ENCODE measurements at places on chromosomes 12 and 14.
A peak's percentile ranks its signal among the peaks of the same experiment; 100 is the strongest.

- no peak for DNase-seq
Observed at GRCh38 chr14:76782885-76783566, 21.8 kb downstream of the VASH1 start.

DNA sequence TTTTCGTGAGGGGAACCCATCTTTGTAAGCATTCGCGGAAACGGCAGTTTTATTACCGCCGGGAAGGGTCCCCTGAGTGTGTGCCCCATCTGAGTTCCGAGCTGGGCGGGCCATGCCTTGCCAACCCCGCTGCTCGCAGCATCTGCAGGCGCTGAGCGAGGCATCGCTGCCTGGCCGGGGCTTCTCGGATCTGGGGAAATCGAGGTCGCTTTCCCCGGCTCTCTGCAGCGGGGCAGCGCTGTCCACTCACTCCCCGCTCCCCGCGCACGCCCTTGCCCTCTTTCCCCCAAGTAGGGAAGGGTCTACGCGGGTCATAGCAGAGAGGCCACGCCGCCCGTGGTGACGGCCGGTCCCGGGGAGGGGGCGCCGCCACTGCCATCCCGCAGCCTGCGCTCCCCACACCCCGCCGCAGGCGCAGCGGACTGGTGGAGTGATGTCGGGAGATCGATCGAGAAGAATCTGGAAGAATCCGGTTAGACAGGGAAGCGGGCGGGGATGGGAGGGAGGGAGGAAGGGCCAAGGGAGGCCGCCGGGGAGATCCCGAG is 507 bp upstream of the FKBP4 start:
- no peak for DNase-seq

DNA sequence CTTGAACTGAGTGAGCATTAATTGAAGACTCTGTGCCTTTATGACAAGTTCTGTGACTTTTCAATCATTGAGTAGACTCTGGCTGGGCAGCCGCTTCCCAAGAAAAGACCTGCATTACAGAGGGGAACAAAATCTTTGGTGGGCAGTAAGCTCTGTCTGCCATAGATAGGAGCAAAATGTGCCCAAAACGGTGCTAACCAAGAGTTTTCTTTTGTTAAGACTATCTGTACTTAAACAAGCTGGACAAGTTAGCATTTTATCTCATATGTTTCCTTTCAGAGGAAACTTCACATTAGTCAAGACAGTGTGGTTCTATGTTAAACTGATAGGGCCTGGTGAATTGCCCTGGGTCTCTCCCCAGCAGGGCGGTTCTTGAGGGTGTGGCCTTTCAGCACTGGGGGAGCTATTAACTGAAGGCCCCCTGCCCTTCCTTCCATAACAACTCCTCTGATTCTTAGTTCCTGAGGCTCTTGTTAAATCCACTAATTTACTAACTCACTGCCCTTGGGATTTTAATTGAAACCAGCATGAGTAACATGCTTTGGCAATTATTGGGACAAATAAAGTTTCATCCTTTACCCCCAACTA is 219.6 kb downstream of the KTN1 start:
- DNase-seq: peak; percentile 65

- DNase-seq: no peak
Observed at GRCh38 chr14:80809663-80810062, 131.9 kb downstream of the CEP128 start.

GRCh38 chr14:104361101-104361591 is 218.4 kb upstream of the C14orf180 start:
- DNase-seq: no peak

DNA sequence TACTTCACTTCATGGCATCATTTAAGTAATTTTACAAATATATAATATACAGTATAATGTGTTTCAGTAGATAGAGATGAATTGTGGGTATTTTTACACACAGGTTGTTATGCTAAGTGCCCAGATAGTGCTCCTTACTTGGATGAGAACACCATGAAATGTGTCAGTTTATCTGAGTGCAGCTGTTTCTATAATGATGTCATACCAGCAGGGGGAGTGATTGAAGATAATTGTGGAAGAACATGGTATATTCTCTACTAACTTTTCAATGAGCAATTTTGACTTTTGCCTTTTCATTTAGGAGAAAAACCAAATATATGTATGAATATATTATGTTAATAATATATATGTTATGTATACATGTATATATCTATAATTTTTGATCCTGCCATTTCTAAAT is 221.6 kb downstream of the LRRK2 start:
- DNase-seq: peak; percentile 24

GRCh38 chr12:75650595-75651341 is 139.4 kb upstream of the KRR1 start:
- no peak for DNase-seq

DNA sequence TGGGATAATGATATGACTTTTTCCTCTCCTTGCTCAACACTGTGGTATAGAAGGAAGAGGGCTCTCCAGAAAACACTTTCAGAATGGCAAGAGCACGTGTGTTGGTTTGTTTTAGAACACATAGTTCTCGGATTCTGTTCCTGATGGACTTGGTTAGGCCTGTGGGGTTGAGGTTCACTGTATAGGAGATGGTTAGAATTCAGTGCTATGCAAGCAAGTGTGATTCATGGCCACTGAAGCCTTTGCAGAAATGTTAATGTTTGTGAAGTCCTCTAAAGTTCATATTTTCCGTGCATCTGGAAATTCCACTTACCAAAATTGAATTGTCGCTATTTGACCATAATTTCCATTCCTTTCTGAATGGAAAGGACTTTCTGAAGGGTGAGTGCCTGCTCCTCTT is 233.2 kb upstream of the DDHD1 start:
- no peak for DNase-seq

GRCh38 chr14:99838639-99839134 is 45.5 kb downstream of the EML1 start:
- no peak for DNase-seq

- DNase-seq: peak; percentile 62
Observed at GRCh38 chr12:51970904-51971646, 19.6 kb downstream of the ACVR1B start.

GRCh38 chr14:104970231-104971068 is 7.7 kb downstream of the AHNAK2 start:
- no peak for DNase-seq

DNA sequence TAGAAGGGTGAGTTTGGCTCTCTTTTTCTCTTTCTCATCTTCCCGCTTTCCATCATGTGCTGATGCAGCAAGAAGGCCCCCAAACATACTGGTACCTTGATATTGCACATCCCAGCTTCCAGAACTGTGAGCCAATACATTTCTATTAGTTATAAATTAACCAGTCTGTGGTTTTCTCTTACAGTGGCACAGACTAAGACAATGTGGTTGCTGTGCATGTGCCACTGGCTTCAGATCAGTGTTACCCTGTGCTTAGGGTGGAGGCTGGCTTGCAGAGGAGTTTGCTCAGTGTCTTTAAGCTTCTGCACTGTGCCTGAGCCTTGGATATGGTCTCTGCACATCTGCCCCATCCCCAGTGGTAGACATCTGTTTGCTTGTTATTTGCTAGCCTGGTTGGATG is 5.5 kb downstream of the IFI27L2 start:
- no peak for DNase-seq

- DNase-seq: no peak
Observed at GRCh38 chr14:21702316-21702715, 28.7 kb upstream of the OR4E1 start.

- peak; percentile 62 for DNase-seq
Observed at GRCh38 chr12:752695-753610, 574 bp downstream of the WNK1 start.

DNA sequence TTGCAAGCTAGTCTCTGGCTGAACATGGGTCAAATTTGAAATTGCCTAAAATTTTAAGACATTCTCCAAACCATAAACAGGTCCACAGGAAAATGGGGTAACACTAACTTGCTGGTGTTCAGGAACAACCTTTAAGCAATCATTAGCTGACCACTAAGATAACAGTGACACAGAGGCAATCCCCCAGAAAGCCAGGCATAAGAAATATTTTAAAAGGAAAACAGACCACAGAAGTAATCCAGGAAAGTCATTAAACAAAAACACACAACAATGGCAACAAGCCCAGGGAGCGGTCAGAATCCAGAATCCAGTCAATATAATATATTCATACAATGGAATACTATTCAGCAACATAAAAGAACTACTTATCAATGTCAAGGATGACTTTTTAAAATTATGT is 59.1 kb downstream of the LRP6 start:
- no peak for DNase-seq

- DNase-seq: no peak
Observed at GRCh38 chr12:114682785-114683708, 928 bp downstream of the TBX3 start.

DNA sequence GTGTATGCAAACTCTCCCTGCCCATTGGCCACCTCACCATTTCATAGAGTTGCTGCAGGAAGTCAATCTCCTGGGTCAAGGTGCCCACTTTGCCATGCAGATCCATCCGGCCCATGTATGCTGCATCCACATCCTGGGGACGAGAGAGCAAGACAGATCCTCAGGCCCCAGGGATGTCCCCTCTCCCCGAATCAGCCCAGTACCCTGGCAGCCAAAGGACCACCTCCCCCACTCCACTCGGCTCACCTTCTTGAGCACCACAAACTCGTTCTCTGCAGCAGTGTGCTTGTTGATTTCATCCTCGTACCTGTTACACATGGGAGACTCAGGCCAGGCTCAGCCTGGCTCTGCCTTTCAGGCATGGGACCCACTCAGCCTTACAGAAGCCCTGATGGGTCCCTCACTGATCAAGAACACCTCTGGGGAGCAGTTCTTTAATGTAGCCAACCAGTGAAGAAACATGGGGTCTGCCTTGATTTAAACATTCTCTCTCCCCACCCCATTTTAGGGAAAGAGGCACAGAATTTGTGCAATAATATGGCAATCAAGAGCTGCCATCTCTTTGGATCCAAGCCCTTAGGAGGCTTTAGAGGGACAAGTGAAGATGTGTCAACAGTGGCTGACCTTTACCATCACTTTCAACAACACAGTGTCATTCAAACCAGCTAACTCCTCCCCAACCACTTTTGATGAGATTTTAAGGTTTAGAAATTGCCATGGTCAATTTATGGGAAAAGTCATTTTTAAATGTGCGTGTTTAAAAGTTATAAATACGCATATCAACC is 3.9 kb downstream of the KRT79 start:
- DNase-seq: no peak

GRCh38 chr12:3976351-3976938 is 103.2 kb upstream of the PARP11 start:
- DNase-seq: no peak

- DNase-seq: peak; percentile 18
Observed at GRCh38 chr12:101490286-101490920, 15.3 kb downstream of the SPIC start.

- no peak for DNase-seq
Observed at GRCh38 chr12:42129595-42130204, 15.0 kb downstream of the GXYLT1 start.

GRCh38 chr14:90583916-90584605 is 187.2 kb downstream of the CALM1 start:
- no peak for DNase-seq

DNA sequence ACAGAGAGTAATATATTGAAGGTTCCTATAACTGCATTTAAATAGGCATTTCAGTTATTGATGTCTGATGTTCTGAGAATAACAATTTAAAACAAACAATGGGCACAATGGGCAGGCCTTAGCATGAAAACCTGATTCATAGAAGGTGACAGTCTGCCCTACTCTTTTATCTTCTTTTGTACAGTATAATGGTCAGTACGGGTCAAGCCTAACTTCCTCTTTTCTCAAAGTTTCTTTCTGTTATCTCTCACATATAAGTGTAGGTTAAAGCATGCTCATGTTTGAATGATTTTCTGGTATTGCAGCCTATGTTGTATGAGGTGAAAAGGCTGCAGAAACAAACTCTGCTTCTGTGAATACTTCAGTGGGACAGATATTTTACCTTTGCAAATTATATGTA is 14.2 kb downstream of the FKBP3 start:
- DNase-seq: peak; percentile 27

- no peak for DNase-seq
Observed at GRCh38 chr12:99267038-99267437, 380.5 kb upstream of the GARIN6 start.

DNA sequence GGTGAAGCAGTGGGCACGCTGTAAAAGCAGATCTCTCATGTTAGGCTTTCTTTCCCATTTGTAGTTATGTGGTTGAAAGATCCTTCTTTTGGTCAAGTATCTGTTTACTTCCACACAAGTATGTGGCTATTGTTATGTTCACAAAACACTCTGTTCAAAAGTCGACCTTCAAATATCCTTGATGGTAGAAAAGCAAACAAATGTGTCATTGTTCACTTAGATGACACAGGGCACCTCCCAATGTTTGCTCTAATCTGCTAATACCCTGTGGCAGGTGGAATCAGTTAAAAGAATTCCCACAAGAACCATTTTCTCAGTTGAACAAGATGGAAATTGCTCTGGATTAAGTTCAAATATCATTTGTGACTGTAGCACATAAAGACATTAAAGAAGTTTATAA is 43.6 kb upstream of the NAA30 start:
- DNase-seq: no peak

DNA sequence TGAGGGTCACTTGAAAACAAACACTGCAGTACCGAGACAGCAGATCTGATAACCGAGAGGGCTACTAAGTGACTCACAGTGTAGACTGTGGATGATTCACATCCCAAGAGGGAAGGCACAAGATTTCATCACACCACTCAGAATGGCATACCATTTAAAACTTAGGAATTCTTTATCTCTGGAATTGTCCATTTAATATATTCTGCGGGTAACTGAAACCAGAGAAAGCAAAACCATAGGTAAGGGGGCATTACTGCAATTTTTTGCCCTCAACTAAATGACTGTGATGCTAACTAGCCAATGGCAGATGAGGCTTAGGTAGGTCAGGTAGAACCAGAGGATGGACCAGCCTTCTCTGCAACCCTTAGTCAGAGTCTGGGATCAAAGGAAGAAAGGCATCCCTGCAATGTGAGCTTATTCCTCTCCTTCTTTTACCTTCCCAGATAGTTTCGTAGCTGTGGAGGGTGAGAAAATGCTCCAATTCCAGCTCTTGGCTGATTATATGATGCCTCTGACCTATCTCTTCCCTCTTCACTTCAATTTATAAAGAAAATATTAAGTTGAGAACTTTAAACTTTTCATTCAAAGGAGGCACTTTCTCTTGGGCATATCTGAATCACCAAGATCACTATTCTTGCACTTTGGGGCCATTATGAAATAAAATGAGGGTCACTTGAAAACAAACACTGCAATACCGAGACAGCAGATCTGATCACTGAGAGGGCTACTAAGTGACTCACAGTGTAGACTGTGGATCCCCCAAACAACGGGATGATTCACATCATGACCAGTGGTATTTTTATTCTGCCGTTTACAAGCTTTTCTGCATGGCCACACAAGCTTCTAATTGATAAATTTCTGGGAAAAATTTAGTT is 6.8 kb downstream of the ART4 start:
- no peak for DNase-seq

DNA sequence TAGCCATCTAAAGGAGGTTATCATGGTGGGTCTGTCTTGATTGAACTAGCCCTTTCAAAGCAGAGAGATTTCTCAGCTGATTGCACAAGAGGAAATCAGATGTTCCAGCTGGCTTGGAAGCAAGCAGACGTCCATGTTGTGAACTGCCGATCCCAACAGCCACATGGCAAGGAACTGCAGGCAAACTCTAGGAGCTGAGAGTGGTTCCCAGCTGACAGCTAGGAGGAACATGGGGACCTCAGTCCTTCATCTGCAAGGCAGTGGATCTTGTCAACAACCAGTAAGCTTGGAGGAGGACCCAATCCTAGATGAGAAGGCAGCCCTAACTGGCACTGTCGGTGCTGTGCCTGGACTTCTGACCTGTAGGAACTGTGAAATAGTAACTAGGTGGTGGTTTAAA is 7.7 kb downstream of the ACVR1B start:
- no peak for DNase-seq

GRCh38 chr12:113328368-113328889 is 6.5 kb downstream of the SLC8B1 start:
- DNase-seq: no peak

- DNase-seq: no peak
Observed at GRCh38 chr14:35340616-35341453, 48.7 kb downstream of the PSMA6 start.
